ENCODE measurements at places on chromosomes 16 and 17. TPM values are rescaled to one million over a fixed set of nuclear protein-coding genes. Genes with fewer than 3 reads are reported as not detected.

DNA sequence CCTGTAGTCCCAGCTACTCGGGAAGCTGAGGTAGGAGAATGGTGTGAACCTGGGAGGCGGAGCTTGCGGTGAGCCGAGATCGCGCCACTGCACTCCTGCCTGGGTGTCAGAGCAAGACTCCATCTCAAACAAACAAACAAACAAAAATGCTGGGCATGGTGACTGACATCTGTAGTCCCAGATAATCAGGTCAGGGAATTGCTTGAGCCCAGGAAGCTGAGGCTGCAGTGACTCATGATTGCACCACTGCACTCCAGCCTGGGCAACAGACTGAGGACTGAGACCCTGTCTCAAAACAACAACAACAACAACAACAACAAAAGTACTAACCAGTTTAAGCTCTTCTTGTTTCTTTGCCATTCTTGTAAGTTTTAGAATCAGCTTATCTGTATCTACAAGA, 383.0 kb upstream of the PMFBP1 start:
- no peak for DNase-seq

DNA sequence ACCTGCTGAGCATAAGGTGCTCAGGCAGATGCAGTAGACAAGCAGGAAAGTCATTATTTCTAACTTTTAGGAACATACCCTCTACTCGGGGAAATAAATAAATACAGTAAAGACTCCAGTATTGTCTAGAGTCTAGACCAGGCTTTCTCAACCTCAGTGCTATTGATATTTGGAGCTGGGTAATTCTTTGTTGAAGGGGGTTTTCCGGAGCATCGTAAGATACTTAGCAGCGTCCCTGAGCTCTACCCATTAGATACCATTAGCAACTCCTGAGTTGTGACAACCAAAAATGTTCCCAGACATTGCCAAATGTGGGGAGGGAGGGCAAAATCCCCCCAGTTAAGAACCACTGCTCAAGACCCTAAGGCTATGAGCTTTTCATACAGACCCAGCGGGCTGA, 21.1 kb downstream of the EPOP start:
- DNase-seq, result no peak

DNA sequence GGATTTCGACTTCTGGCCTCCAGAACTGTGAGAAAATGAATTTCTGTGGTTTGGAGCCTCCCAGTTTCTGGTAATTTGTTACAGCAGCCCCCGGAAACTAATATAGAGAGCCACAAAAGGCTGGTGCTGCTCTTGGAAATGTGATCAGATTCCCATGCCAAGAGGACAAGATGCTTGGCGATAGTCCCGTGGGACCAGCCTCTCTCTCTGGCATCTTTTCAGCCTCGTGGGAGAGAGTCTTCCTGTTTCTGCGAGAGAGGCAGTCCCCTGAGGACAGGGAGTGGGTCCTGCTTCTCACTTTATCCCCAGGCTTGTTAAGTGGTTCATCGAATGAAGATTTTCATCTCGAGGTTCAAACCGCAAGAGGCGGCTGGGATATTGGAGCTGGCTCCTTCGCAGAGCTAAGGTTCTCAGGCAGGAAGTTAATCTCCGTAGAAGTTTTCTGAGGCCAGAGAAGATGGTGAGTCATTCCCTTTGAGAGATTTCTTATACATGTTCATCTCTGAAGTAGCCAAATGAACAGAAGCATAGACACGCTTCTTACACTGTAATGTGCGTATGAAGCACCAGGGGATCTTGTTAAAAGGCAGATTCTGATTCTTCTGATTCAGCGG, 211.6 kb upstream of the SDK2 start:
- DNase-seq, result no peak

DNA sequence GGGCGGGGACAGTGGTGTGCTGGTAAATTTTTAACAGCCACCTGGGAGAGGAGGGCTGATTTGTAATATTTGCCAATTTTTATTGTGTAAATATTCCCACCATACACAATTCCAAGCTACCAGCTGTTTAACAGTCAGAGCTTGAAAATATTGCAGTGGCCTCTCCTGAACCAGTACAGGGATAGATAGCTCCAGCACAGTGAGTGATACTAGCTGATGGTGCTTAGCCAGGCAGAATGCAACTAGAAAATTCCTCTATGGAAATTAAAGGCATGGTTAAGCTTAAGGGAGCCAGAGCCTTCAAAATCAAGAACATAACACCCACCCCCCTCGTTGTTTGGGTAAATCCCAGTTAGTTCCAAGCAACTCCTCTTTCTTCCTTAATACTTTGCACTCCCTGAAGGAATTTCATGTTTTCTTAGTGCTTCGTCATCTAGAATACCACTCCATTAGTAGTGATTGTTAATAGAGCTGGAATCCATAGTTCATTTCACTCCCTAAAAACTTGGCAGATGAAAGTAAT, 96.6 kb downstream of the CYB561 start:
- no peak for DNase-seq

DNA sequence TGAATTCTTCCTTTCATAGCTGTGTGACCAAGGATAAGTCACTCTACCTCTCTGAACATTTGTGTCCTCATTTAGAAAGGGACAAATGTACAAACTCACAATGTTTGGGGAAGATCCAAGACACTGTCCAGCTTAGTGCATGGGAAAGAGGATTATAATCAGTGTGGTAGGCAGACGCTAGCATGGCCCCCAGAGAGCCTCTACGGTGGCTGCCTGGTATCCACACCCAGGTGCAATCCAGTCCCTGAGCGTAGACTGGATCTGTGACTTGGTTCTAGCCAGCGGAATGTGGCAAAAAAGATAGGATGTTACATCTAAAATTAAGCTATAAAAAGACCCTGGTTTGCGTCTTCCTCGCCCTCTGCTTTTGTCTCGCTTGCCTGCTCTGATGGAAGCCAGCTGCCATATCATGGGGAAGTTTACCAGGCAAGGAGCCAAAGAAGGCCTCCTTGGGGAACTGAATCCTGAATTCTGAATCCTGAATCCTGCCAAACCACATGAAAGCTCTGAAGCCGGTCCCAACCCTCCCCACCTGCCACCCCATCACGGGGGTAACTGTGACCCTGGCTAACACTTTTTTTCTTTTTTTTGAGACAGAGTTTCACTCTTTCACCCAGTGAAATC, 51.7 kb downstream of the PLXDC1 start:
- DNase-seq, result peak; percentile 83

- DNase-seq, result no peak
These were observed 512.1 kb downstream of the TOX3 start for GRCh38 chr16:52034830-52035229.

GRCh38 chr16:3641801-3642396, 12.6 kb upstream of the DNASE1 start:
- DNase-seq, result no peak

GRCh38 chr17:72562615-72563188, 441.9 kb downstream of the SOX9 start:
- no peak for DNase-seq

DNA sequence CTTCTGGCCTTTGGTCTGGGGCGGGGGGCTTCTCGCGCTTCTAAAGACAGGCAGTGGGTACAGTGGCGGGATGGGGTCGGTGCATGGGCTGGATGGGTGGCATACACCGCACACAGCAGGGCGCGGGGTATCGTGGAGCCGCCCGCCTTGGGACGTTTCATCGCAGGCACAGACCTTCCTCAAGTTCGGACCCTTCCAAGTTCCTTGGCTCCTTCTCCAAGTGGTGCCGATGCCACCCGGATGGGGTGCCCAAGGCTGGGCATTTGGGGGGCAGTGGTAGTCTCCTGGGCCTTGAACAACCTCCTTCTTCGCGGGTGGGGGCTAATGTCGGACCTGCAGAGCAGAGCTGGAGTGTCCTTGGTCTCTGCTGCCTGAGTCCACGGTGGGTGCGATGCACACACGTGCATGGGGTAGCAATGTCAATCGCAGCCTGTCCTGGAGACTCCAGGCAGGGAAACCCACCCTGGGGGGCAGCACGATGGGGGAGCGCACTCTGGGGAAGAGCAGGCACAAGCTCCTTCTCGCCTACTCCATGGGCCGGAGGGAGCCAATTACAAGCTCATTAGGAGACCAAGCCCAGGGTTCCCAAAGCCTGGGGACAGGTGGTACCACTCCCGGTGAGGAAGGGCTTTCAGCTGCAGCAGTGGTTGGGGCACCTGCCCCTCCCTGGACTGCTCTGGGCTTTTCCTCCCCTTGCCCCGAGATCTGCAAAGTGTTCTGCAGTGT, 686 bp upstream of the MTSS2 start:
- no peak for DNase-seq

DNA sequence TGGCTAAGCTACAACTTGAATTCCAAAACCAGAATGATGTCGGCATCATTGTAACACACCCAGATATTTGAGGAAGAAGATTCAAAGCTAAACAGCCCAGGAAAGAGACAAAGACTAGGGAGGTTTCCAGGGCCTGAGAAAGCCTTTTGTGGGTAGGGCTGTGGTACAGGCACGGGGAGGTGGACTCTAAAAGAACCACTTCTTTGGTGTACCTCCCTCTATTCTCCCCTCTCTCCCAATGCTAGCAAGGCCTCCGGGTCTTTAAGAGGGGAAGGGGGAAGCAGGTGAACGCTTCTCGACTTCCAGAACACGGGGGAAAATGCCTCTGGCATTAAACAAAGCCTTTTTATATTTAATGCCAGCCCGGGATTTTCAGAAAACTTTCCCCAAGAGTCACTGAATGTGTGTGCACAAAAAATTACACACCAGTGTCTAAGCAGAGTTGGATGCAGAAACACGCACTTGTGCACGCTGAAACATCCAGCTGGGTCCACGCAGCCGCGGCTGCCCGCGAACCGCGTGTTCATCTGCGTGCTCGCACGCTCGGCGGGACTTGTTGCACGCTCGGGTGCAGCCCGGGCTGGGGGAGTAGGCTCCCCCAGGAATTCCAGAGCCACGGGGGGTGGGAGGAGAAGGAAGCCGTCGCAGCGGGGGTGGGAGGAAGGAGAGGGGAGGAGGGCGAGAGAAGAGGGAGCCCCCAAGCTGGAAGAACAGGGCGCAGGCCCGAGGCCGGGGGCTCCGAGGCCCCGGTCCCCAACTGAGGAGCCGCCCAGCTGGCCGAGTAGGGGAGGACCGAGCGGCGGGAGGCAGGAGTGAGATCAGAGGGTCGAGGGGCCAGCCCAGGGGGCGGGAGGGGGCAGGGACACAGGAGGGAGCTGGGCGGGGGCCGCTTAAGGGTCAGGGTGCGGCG, 20.1 kb upstream of the ZNF423 start:
- DNase-seq, result no peak

GRCh38 chr16:55900616-55901393, 25.6 kb upstream of the CES5A start:
- DNase-seq, result no peak

Gene BTBD17
- polyA plus RNA-seq, result 0.13 TPM

Gene SYNGR3
- polyA plus RNA-seq, result 1.5 TPM

Gene TMC8
- polyA plus RNA-seq, result 1.4 TPM

Gene COASY
- polyA plus RNA-seq, result 55.4 TPM

Gene C16orf96
- 0.33 TPM for polyA plus RNA-seq

Gene CTRB2
- polyA plus RNA-seq, result not detected

Gene OR3A3
- 0.10 TPM for polyA plus RNA-seq
